ENCODE measurements at places on chromosomes 7 and 10. TPM values are rescaled to one million over a fixed set of nuclear protein-coding genes. Genes with fewer than 3 reads are reported as not detected.

IL6 gene
- 28.1 TPM for total RNA-seq

KIF20B gene
- total RNA-seq: 6.7 TPM

NPFFR1 gene
- 4.8 TPM for total RNA-seq

CABCOCO1 gene
- total RNA-seq: not detected

PDIA4 gene
- total RNA-seq: 61.5 TPM

ZNF518A gene
- 33.4 TPM for total RNA-seq

DNA sequence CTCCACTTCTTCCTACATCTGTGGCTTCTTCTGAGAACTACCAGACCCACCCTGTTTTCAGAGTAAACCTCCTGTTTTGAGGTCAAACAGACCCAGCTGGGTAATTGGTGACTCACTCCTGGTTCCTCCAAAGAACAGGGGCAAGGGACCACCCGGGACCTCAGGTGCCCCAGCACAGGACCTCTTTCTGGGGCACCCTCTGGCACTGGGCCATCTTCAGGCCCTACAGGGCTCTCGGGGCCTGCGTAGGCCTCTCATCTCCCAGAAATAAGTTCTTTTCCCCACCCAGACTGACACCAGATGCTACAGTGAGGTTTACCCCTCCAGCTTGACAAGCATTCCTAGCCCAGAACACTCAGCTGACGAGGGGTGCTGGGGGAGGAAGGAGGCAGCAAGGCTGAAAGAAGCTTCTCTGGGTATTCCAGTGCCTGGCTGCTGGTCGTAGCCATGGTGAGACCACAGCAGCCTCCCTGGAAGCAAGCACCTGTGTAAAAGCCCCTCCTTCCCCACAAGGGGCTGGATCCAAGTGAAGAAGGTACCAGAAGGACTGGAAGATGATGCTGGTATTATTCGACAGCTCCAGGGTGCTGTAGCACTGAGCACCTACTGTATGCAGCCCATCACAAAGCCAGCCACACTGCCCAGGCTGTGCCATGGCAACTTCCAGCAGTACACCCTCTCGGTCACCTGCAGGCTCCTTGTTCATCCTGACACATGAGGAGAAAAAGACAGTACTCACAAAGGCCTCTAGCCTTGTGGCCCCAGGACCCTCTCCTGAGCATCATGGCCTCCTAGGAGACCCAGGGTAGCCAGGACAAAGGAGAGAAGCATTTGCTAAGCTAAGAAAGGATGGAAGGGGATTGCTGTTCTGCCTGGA lies 47.4 kb downstream of the ALOX5 start:
- DNase-seq: no peak

DNA sequence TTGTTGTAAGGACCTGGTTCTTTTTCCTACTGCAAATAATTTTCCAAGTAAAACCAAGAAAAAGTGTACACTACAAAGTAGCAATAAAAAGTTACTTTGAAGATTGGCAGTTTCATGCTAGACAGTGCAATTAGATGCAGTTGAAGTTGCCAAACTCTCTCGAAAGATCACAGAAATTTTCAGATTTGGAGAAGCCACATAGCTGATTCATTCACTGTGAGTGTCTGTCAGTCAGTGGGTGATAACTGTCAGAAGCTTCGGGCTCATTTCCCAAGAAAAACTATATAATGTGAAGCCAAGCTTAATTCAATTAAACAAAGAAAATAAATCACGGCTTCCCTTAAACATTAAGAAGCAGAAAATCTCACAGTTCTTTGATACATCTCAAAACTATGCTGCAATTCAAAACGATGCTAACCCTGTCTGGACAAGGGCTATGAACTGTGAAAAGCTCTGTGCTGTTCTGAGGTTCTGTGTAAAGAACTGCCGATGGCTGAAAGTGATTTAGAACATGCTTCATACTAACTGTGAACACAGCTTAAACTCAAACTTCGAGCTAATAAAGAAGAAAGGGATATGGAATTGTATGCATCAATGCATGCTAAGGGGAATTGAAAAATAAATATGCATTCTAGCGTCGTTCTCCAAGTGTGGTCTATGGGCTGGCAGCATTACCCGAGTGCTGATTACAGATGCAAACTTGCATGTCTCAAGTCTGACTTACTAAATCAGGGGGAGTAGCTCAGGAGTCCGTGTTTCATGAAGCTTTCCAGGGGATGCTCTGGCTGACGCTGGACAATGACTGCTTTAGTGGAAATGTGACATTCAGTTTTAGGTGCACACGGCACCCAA lies 557.4 kb downstream of the CALN1 start:
- DNase-seq: no peak

- no peak for DNase-seq
These were observed 16.5 kb upstream of the CREB5 start for GRCh38 chr7:28395831-28396230.

DNA sequence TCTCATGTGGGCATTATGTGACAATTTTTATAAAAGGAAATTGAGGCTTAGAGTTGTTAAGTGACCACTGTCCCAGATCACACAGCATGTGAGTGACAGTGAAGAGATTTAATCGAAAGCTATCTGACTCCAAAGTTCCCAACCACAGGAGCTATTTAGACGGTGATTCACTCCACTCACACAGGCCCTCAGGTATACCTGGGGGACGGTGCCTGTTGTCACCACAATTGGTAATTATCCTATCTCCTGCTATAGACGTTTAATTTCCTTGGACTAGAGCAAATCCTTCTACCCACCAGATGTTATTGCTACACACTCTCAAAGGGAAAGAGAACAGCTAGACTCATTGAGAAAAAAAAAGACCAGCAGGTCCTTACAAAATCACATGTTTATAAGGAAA lies 145.5 kb downstream of the KLF6 start:
- no peak for DNase-seq

GRCh38 chr10:123724747-123725146 lies 58.6 kb downstream of the GPR26 start:
- DNase-seq: no peak

DNA sequence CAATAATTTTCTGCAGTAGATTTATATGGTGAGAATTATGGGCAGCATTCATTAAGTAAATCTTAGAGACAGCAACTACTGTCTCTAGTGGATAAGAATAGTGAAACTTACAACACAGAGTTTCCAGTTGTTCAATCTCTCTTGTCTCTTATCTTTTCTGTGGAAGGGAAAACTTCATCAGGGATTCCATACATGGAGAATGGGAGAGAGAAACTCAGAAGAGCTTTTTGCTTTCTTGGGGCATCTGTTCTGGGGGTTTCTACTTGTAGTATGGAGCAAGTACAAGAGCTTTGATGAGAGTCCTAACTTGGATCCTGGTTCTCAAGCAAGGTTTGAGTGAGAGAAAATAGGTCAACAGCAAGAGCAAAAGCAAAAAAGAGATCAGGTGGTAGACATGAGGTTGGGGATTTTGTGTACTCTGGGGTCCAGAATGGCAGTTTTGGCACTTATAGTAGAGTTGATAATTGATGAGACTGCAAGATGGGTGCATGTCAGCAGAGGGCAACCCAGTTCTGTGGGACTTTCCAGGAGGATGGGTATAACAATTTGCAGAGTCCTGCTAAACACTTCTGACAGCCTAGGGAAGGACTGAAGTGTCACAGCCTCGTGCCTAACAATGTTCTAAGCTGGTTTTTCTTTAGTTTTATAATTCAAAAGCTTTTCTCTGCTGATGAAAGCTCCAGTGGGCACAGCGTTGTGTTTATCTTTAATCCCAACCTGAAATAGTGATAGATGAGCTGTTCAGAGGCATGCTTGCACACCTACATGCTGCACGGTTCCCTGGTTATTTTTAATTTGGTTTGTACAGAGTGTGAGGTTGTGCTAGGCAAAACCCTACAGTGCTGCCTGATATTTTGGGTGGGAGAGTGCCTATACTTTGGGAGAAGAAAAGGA lies 32.0 kb upstream of the STRIP2 start:
- DNase-seq: no peak

- no peak for DNase-seq
These were observed 9.5 kb downstream of the SEMA3D start for GRCh38 chr7:85177316-85177715.

GRCh38 chr7:40747856-40748255 lies 613.1 kb downstream of the SUGCT start:
- DNase-seq: no peak

- DNase-seq: no peak
These were observed 19.3 kb downstream of the PTEN start for GRCh38 chr10:87882555-87883294.
